A673 (cell line): ENCODE measurements at places on chromosomes 5 and 9. TPM values are rescaled to one million over a fixed set of nuclear protein-coding genes. Genes with fewer than 3 reads are reported as not detected.

DNA sequence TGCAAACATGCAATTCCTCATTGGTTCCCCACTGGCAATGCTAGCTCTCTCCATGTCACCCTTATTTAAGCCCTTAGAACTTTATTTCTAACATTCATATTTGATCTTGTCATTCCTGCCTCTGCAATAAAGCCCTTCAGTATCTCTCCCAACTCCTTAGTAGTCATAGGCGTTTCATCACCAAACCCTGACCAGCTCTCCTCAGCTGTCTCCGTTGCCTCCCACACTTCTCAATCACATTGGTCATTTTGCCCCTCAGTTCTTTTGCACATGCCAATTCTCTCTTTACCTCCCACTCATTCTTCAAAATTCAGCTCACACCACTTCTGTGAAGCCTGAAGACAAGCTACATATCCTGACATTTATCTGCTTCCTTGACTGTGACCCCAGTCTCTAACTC lies 2.8 kb upstream of the RUSC2 start:
- DNase-seq = no peak

DNA sequence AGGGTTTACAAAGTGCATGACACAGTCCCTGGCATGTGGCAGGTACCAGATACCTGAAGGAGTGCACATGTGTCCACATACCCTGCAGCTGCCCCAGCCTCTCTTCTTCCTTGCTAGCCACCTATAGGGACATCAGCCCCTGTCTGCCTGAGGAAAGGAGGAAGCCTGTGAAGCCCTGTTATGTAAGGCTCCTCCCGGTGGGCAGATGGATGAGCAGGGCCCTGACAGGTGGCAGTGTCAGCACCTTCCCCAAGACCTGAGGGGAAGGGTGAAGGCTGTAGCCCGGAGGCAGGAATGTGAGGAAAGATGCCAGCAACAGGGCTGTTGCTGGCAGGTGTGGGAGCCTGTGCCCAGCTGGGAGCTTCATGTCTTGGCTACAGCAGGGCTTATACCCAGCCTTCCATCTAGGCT lies 21.7 kb downstream of the TCF7 start:
- no peak for DNase-seq

SPATA31A3 gene
- not detected in 2 replicates for total RNA-seq

DNA sequence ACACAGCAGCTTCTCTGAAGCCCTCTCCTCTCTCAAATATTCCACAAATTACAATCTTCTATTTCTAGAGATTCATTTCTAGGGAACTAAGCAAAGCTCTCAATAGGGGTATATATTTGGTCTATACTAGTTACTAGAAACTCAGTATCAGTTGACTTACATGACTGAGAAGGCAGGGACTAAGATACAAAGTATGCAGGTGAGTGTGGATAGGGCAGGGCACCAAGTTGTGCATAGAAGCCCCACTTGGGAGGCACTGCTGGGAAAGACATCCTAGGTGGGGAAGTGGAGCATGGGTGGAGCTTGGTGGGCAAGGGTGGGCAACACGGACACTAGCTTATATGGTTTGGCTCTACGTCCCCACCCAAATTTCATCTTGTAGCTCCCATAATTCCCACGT lies 148.1 kb upstream of the RASA1 start:
- DNase-seq = no peak

- DNase-seq = peak; percentile 85
Observed at GRCh38 chr5:180809403-180810209, 7.0 kb upstream of the MGAT1 start.
